ENCODE measurements at places on chromosomes 16 and 17.

- DNase-seq: no peak
These were observed 6.7 kb downstream of the FOXF1 start for GRCh38 chr16:86517033-86517432.

DNA sequence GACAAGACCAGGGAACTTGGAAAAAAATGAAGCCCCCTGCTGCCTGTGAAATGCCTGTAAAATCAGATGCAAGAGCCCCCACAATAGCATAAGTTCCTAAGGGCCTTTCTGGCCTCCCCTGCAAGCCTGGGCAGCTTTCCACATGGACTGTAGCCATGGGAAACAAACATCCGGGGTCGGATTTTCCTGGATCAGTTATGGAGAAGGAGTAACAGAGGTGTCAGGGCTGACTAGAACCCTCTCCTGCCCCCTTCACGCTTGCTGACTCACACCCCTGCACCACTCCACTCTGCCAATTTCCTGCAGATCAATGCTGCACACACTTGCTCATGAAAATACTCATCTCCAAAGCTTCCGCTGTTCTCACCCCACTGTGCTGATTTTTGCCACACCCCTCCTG is 258.6 kb downstream of the CBLN1 start:
- DNase-seq: no peak

- DNase-seq: no peak
These were observed 9.7 kb downstream of the PRR29 start for GRCh38 chr17:64007838-64008282.

DNA sequence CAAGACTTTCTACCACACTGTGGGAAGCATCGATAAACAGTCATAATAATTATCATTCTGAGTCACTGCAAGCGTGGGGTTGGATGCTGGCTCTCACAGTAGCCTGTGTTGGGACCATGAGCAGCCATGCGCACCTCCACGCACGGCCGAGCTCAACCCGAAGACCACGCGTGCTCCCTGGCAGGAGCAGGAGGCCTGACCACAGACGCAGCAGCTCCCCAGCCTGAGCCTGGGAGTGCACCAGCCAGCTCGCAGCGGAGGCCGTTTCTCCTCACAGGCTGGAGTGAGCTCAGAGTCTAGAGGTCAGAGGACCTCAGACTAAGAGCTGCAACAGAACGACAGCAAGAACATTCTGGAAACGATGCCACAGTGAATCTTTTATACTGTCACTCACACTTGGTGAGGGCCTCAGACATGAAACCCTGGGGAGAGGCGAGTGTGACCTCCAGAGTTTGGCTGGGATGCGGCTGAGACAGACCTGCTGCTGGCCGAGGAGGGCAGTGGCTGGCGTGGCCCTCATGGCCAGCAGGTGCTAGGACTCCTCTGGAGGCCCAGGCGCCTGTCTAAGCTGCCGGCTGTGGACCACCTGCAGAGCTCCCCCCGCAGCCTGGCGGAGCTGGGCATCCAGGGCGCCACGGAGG is 6.0 kb downstream of the NDUFAF8 start:
- no peak for DNase-seq

GRCh38 chr17:61380836-61381525 is 18.7 kb upstream of the TBX2 start:
- DNase-seq: no peak

DNA sequence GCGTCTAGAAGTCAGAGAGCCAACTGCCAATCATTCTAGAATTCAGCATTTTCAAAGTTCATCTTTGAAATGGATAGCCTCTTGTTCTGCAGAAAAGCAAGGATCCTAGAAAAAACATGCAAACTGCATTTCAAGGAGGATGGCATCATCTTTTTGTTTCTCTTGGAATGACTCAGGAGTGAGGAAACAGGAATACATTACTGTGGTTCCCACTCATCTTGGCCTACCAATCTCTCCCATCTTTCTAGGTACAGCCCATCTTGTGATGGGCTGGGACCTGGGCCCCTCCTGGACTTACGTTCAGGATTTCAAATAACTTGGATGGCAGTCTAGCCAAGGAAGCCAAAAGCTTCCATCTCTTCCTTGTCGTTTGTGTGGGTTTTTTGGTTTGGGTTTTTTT is 363.4 kb downstream of the CDH13 start:
- DNase-seq: no peak

- DNase-seq: no peak
These were observed 2.8 kb downstream of the ELOB start for GRCh38 chr16:2774161-2774891.

DNA sequence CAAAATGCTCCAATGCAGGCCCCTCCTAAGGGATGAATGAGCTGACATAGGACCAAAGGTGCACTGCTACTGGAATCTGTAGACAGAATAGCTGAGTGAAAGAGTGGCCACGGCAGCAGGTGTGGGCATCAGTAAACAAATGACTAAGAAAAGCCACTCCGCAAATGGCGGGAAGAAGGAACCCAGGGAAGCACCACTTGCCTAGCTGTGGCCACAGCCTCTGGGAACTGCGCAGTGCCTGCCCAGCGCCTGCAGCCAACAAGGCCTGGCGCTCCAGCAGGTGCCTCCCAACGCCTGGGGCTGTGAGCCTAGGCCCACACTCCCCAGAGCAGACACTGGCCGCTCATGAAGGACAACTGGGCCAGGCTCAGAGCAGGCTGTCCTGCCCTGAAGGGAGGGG is 11.8 kb downstream of the PEMT start:
- no peak for DNase-seq

GRCh38 chr16:64773184-64773583 is 348.7 kb downstream of the CDH11 start:
- DNase-seq: no peak

DNA sequence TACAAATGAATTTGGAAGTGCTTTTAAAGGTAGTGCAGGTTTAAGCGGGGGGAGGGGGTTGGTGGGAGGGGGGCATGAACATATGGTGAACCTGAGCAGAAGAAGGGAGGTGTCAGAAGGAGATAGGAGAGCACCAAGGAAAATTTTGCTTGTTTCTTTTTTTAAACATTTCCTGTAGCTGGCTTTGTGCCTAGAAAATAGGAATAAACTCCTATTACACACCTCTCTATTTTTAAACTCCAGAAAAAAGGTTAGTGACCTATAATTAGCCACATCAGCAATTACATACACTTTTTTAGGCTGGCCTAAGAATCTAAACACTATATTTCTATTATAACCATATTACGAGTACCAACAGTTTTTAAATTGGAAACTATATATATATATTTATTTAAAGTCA is 159.1 kb downstream of the SKAP1 start:
- DNase-seq: no peak
